NCI-H774 (cell line): ENCODE measurements at places on chromosomes 4 and X.

DNA sequence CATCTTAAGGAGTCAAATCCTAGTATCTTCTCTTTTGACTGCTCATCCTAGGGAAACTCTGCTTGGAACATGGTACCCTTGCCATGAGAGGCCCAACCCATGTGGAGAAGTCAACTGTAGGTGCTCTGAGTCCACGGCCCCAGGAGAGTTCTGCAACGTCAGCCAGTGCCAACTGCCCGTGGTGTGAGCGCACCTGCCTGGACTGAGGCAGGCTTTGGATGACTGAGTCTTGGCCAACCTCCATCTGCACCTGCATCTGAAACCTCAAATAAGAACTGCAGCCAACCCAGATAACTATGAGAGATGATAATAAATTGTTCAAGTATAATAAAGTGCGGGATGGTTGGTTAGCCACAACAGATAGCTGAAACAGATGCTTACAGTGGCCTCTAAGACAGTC, 772.0 kb downstream of the TRIML1 start:
- no peak for DNase-seq

DNA sequence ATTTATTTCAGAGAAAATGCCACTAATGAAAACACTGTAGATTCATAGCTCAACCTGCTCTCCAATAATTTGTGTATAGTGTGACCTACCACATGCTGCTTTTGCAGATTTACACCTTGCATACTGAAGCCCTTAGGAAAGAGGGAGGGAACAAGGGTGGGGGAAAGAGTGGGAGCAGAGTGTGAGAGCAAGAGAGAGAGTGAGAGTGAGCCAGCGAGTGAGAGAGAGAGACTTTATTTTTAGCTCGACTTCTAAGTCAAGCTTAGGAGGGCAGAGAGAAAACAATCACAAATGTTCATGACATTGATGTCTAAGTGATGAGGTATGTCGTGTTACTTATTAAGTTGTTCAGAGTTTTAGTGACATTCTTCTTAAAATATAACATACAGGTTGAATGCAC, 112.5 kb upstream of the HAND2 start:
- no peak for DNase-seq

DNA sequence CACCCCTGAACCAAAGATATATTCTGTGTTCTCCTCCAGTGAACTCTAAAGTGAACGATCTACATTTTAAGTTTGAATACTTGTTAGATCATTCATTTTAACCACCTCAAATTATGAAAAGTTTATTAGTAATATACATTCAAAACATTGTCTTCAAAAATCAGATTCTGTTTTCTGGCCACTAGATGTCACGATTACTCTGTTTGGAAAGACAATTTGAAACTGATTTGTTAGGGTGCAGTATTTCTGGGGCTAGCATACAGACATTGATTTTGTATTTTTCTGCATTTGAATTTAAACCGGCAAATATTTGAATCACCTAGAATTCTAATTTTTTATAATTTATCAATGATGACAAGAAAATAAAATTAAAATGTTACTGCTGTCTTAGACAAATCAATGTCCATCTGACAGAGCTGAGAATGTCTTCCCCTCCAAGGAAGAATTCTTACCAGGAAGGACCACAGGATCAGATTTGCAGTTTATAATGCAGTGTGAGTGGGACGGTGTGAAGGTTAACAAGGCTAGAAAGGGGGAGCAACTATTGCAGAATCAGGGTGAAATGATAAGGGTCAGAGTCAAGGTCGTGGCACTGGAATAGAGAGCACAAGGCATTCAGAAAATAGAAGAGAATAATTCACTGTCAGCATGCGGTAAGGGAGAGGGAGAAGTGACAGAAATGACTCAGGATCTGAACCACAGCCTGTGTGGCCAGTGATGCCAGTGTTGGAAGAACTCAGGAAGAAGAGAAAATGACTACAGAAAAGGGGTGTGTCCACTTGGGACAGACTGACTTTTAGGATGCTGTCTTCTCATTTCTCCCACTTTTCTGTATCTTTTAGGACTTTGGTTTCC, 91.6 kb downstream of the ANXA10 start:
- DNase-seq = no peak

GRCh38 chr4:189377569-189377968, 563.1 kb upstream of the FRG1 start:
- DNase-seq = no peak

GRCh38 chr4:39097290-39097689, 35.3 kb downstream of the KLHL5 start:
- DNase-seq = no peak

GRCh38 chr4:73341454-73341853, 62.6 kb upstream of the ALB start:
- peak; percentile 66 for DNase-seq

GRCh38 chr4:66572949-66573348, 902.7 kb upstream of the EPHA5 start:
- no peak for DNase-seq

DNA sequence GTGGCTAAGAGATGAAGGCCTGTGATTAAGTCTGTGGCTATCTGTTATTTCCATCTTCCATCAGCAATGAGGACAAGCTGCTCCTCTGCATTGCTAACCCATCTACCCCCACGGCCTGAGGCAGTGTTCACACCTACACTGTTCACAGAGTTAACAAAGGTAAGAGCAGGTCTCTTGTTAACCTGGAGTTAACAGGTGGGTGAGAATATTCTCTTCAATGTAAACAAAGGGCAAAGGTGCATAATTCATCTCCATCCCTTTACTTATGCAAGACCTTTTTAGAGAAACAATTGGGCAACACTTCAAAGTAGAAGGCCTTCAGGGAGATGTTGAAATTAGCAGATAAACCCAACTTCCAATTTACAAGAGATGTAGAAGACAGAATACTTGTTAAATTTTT, 2.8 kb downstream of the SLC35A2 start:
- no peak for DNase-seq

GRCh38 chr4:52701207-52701606, 42.1 kb upstream of the USP46 start:
- no peak for DNase-seq

- no peak for DNase-seq
Observed at GRCh38 chrX:117895418-117895817, 221.2 kb downstream of the KLHL13 start.

DNA sequence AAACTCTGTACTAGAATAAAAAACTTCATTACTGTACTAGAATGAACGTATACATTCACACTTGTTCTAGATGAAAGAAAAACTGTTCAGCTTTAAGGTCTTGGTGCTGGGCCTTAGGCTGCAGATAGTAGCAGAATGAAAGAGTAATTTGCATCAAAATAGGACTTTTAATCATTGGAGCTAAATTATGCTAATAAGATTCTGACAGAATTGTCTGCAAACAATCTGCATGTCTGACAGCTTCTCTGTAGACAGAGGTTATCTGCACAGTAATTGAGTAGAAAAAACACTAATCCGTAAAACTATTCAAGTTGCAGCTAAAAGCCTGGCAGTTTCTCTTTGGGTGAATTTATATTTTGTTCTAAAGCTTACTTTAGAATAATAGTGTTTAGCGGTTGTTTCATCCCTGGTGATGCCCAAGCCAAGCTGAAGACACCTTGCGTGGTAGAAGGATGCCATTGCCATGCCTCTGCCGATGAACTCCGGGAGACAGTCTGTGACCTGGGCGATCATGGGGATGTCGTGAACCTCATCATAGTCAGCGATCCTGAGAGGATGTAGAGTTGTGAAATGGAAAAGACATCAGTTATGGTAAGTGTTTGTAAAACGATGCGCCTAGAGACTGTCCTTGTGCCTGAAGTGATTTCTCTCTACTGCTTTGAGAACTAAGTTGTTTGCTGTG, 25.3 kb downstream of the LRP2BP start:
- DNase-seq = no peak

DNA sequence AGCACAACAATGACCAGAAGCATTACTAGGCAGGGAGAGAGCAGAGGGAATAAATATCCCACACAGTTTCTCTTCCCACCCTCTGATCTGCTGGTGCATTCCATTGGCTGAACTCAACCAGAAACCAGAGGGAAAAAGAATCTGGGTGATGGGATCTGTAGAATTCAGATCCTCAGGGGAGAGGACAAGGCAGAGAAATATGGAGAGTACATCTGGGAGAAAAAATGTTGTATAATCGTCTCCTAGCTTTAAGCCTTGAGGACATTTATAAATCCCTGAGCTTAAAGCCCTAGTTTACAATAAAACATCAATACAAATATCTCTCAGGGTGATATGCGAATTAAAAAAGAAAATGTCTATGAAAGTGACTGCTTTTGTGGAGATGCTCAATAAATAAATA, 368.1 kb upstream of the MAD2L1 start:
- no peak for DNase-seq

GRCh38 chrX:40199704-40200103, 101.9 kb upstream of the BCOR start:
- DNase-seq = no peak

DNA sequence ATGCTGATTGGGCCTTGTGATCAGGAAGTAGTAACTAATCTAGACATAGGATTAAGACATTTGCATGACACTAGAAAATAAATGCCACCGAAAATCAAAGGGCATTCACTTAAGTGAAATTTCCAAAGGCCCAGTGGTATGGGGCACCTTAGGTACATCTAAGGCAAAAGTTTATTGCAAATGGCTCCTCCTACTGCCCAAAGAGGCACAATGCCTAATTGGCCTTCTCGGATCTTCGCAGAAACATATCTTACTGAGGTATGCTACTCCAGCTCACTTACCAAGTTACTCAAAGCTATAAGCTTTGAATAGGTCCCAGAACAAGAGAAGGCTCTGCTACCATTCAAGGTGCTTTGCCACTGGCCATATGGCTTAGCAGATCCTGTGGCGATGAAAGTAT, 174.8 kb upstream of the CXCL13 start:
- no peak for DNase-seq

- no peak for DNase-seq
Observed at GRCh38 chr4:99722725-99723124, 65.1 kb upstream of the C4orf54 start.
